ENCODE measurements at places on chromosomes 6 and 20.

GRCh38 chr6:134447423-134447822, 129.5 kb upstream of the SGK1 start:
- no peak for DNase-seq

- DNase-seq = peak; percentile 51
Measured at GRCh38 chr6:32118782-32119628, 9.0 kb downstream of the ATF6B start.

DNA sequence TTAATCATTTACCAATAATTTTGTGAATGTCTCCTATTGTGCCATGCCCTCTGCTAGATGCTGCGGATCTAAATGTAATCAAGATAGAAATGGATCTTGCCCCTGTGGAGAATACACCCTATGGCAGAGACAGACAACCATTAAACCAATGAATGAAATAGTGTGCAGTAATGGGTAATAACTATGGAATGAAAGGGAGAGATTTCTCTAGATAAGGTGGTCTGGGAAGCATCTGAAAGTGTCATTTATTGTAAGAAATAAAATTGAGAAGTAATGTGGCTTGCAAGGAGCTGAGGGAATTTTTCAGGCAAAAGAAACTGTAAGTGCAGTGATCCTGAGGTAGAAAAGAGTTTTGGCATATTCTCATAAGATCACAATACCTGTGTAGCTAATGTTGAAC, 430.0 kb downstream of the LMBRD1 start:
- DNase-seq = no peak

GRCh38 chr6:36200154-36200891, 3.8 kb downstream of the BRPF3 start:
- DNase-seq = no peak

DNA sequence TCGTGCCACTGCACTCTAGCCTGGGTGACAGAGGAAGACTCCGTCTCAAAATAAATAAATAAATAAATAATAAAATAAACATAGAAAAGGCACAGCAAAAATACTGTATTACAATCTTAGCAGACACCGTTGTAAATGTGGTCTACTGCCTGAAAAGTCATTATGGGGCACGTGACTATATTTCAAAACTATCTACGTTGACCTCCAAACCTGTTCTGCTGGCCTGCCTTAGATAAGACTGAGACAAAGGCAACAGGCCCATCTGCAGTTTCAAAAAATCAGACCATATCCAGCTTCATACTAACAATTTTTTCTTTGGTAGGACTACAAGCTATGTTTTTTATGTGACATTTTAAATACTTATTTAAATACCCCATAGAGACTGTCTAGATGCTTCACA, 59.1 kb downstream of the AGPAT4 start:
- no peak for DNase-seq

DNA sequence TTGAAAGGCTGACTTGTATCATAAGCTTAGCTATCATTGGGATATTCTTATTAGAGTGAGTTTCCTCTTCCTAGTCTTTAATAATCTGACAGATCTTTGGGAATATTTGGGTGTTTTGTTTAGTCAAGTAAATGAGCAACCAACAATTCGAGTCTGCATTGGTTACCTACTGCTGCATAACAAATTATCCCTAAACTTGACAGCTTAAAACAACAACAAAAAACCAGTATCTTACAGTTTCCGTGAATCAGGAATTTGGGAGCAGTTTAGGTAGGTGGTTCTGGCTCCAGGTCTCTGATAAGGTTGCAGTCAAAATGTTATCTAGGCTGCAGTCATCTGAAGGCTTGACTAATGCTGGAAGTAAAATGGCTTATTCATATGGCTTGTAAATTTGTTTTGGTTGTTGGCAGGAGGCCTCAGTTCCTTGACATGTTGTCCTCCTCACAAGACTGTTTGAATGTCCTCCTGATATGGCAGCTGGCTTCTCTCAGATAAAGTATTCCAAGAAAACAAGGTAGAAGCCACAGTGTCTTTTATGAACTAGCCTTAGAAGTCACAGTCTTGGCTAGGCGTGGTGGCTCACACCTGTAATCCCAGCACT, 7.2 kb downstream of the GTF3C6 start:
- no peak for DNase-seq

GRCh38 chr6:7489376-7489775, 52.1 kb upstream of the DSP start:
- DNase-seq = no peak

GRCh38 chr20:5072756-5073659, 46.8 kb downstream of the PCNA start:
- DNase-seq = no peak

GRCh38 chr6:2209226-2209809, 36.1 kb downstream of the GMDS start:
- no peak for DNase-seq

DNA sequence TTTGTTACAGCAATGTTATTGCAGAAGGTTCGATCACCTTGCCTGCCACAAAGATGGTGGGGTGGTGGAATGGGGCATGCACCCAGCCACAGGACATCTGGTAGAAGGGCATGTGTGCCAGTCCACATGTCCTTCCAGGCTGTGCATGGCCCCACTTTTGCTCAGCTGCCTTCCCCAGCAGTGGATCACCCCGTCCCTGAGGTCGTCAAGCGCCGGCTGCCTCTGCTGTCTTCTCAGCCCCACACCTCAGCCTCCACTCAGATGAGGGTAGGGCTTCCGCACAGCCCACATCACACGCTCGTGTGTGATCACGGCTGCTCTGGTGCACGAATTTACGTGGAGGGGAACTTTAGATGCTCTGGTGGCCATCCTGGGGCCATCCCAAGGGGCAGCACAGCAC, 109.5 kb upstream of the PMEPA1 start:
- no peak for DNase-seq

- DNase-seq = no peak
Measured at GRCh38 chr6:112296122-112296521, 41.8 kb upstream of the LAMA4 start.

DNA sequence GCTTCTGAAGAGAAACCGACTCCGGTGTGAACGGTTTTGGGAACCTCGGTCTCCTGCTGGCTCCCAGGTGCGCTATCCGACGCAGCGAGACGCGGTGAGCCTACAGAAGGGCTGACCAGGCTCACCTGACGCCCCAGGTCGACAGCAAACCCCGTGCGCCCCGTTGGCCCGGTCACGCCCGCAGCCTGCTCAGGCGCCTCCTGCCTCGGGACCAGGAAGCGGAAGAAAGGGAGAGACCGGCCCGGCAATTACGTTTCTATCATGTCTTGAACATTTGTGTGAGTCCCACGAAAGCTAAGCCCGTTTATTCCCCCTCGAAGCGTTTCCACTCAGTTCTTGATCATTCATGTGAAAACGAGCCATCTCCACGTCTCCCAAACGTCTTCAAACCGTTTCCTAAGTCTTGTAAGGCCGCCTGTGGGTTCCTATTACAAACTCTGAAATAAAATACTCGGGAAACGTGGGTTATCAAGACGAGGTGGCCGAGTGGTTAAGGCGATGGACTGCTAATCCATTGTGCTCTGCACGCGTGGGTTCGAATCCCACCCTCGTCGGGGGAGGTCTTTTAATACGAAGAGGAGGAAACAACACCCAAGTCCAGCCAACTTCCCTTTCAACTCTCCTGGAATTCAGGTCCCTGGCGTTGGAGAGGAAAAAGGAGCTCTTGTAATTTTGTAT, 150.5 kb upstream of the PRSS16 start:
- no peak for DNase-seq

- no peak for DNase-seq
Measured at GRCh38 chr6:132695773-132696172, 18.1 kb downstream of the VNN1 start.

- no peak for DNase-seq
Measured at GRCh38 chr6:137163732-137164318, 9.6 kb downstream of the IL22RA2 start.
